ENCODE measurements at places on chromosomes 3 and 15.

DNA sequence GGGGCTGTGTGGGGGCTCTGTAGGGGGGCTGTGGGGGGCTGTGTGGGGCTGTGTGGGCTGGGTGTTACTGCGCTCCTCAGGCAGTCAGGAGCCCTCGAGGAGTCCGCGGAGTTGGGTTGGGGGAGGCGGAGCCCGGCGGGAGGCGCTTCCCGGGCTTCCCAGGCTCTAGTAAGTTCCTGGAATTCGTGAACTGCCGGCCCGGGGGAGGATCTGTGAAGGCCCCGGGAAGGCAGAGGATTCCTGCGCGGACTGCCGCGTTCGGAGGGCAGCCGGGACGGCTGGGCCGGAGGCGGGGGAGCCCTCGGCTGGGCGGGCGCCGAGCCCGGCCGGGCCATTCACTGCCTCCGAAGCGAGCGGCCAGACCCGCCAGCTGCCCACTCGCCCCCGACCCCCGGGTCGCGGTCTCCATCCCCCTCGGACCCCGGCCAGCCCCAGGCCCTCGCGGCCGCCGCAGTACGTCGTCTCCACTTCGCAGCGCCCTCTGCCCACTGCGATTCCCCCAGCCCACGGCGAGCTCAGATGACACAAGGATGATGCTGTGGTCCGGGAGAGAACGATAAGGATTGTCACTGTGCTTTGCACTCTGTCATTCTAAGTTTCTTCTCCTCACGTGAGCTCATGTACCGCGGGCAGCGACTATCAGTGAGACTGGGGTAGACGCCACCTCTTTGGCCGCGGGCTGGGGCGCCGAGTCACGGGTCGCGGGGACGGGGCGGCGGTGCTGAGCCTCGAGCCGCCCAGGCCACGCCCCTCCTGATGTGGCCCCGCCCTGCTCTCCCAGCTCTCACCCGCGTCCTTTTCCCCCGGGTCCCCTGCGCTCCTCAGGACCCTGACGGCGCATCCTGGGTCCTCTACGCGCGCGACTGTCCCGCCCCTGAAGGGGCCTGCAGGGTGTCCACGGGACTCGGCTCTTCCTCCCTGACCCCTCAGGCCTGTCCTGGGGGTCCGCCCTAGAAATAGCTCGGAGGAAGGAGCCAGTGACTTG, 65.3 kb downstream of the KLF13 start:
- no peak for DNase-seq

DNA sequence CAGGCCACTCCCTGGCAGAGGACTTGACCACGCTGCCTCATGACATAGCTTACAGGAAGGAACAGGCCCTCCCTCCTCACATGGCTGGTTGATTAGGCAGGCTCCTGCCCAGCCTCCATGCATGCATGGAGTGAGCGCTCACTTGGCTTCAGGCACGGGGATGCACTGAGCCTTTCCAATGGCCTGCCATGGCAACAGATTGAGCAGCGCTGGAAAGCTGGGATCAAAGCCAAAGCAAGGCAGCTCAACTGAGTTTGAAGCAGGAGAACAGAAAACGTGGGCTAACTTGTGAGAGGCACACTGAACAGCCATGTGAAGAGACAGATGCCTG, 5.9 kb upstream of the GRAMD2A start:
- no peak for DNase-seq

- no peak for DNase-seq
Measured at GRCh38 chr15:42919308-42919707, 1.3 kb downstream of the TTBK2 start.

GRCh38 chr3:129507181-129507831, 21.1 kb upstream of the RHO start:
- DNase-seq = no peak

- no peak for DNase-seq
Measured at GRCh38 chr3:50139308-50139707, 15.8 kb upstream of the SEMA3F start.

DNA sequence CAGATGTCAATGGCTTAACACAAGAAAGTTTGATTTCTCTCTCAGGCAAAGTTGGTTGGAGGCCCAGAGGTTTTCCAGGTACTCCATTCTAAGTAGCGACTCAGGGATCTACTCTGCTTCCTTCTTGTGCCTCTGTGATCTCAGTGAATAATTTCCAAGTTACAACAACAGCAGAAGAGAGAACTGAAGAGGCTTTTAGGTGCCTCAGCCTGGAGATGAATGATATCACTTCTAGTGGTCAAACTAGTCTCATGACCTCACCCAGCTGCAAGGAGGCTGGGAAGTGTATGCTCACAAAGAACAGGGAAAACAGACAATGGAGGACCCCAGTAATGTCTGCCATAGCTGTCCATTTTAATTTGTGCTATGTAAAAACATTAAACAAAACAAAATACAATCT, 4.6 kb upstream of the PRICKLE2 start:
- DNase-seq = no peak

All from NT2/D1 (cell line).